ENCODE measurements at places on chromosomes 6 and 20.

DNA sequence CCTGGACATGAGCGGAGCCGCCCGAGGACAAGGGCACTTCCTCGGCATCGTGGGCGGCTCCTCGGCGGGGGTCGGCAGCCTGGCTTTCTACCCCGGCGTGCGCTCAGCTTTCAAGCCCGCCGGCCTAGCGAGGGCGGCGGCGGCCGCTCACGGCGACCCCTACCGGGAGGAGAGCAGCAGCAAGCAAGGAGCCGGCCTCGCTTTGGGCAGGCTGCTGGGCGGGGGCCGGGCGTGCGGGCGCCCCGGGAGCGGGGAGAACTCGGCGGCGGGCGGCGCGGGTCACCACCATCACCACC is 6.7 kb downstream of the PRDM13 start:
- peak; percentile 47 for DNase-seq

GRCh38 chr6:167448378-167448777 is 123.5 kb downstream of the TTLL2 start:
- DNase-seq, result no peak

- DNase-seq, result peak; percentile 71
These were observed 235.8 kb downstream of the NFATC2 start for GRCh38 chr20:51306521-51307358.

DNA sequence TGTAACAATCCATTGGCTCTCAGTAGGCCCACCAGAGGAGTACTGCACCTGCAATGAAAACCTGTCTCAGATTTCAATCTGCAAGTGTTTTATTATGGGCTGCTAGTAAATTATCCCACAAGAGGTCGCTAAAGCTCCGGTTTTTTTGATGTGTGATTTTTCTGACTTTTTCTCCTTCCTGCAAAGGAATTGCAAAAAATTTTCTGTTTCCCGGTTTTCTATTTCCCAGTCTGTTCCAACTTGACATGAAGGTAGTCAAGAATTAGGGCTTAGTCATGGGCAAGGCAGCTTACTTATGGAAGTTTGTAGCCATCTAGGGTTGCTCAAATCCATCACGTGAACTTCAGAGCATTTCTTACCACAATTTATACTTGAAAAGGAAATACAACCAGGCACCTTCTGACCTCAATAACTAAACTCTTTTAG is 38.5 kb upstream of the AHI1 start:
- no peak for DNase-seq

DNA sequence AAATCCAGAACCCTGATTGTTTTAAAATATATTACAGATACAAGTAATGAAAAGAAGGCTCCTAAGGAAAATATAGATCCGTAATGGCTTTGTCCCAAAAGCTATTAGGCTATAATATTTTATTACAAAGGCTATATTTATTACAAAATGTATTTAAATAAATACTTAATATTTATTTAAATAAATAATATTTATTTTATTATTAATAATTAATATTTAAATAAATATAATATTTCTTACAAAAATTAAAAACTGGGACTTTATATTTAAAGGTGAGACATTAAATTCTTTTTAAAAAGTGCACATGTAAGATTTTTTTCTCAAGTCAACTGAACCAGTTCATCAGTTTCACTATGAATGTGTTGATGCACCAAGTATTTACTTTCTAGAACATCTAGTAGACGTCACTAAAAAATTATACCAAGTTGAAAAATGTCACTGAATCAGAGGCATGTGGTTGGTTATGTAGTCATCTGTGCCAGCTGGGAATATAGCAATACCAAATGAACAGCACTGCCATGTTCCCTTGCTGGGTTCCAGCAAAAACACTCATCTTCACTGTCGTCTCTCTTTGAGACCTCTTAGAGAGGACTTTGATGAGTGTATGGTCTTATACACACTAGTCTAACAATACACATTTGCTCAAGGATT is 278.9 kb downstream of the ESR1 start:
- no peak for DNase-seq

DNA sequence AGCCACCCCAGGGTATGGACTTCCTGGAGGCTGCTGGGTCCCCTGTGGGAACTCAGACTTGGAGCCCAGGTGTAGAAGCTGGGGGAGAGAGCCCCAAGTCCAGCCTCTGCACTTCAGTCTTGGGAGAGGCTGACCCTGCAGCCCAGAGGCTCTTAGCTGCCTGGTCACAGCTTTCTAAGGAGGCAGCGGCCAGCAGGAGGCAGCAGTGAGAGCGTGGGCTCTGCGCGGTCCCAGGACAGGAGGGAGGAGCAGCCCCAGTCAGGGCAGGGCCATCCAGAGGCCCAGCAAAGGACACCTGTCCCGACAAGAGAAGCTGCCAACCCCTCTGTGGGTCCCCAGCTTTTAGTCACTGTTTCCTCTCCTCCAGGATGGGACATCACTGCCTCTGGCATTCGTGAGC is 9.4 kb downstream of the TREML2 start:
- DNase-seq, result peak; percentile 16

- no peak for DNase-seq
These were observed 10.3 kb downstream of the KIZ start for GRCh38 chr20:21136015-21136732.

DNA sequence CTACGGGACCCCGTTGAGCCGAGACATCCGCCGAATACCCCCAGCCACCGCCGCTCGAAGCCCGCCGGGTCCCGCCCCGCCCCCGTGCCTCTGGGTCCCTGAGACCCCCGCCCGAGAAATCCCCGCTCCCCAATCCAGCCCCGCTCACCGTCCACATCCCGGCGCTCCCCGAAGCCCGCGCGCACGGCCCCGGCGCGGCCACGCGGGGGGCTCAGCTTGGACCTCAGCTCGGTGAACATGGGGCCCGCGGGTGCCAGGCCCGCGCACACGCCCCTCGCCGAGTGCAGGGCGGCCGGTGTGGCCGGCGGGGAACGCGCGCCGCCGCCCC is 249 bp downstream of the SAMD10 start:
- DNase-seq, result no peak

GRCh38 chr6:44386929-44387345 is 569 bp upstream of the CDC5L start:
- no peak for DNase-seq

GRCh38 chr6:42404484-42404883 is 47.2 kb downstream of the TRERF1 start:
- DNase-seq, result peak; percentile 55

- no peak for DNase-seq
These were observed 39.3 kb upstream of the TMEM200A start for GRCh38 chr6:130326496-130326895.

- DNase-seq, result peak; percentile 73
These were observed 50.4 kb downstream of the HLA-DPB1 start for GRCh38 chr6:33126101-33126714.

DNA sequence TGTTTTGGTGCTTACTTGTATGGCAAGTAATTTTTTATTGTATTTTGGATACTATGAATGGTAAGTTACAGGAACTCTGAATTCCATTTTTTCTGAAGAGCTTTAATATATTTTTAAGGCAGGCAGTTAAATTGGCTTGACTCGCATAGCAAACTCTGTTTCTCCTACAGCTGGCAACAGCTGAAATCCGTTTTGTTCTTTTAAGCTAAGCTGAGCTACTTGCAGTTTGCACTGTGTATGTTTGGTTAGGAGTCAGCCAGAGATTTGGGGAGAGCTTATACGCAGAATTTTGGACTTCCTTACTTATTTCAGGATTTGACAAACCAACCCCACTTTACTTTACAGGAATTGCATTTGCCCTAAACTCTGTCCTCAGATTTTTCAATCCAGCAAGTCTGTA is 179.1 kb downstream of the COL19A1 start:
- DNase-seq, result no peak

DNA sequence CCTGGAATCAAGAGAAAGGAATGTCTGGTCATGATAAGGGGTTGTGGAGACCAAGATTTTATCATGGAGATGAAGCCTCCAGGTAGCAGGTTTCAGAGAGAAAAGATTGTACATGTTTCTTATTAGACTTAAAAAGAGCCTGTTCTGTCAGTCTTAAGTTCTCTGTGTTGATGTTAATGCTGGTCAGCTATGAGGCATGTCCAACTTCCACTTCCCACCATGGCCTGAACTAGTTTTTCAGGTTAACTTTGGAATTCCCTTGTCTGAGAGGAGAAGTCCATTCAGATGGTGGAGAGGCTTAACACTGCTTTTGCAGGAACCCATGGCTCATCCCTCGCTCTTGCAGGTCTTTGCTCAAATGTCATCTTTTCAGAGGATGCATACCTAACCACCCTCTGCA is 27.5 kb upstream of the TAB2 start:
- no peak for DNase-seq

- DNase-seq, result no peak
These were observed 10.6 kb upstream of the DSN1 start for GRCh38 chr20:36784116-36784515.

GRCh38 chr6:8059129-8059528 is 5.1 kb downstream of the BLOC1S5 start:
- DNase-seq, result no peak

- no peak for DNase-seq
These were observed 40.0 kb upstream of the APCDD1L start for GRCh38 chr20:58555078-58555765.

- no peak for DNase-seq
These were observed 10.9 kb upstream of the BMP5 start for GRCh38 chr6:55886185-55886836.

- no peak for DNase-seq
These were observed 66.5 kb downstream of the ZMYND8 start for GRCh38 chr20:47290008-47290407.

- DNase-seq, result no peak
These were observed 130.0 kb downstream of the FOXC1 start for GRCh38 chr6:1739680-1740079.
